Stimulated activated CD8-positive, alpha-beta memory T cell treated with anti-CD3 and anti-CD28 coated beads, Interleukin-7, amount 100 ng/mL, for 1 hour (primary cell): ENCODE measurements at places on chromosomes 1 and 21.

GRCh38 chr1:3906672-3907020 is 6.6 kb upstream of the C1orf174 start:
- DNase-seq = no peak

DNA sequence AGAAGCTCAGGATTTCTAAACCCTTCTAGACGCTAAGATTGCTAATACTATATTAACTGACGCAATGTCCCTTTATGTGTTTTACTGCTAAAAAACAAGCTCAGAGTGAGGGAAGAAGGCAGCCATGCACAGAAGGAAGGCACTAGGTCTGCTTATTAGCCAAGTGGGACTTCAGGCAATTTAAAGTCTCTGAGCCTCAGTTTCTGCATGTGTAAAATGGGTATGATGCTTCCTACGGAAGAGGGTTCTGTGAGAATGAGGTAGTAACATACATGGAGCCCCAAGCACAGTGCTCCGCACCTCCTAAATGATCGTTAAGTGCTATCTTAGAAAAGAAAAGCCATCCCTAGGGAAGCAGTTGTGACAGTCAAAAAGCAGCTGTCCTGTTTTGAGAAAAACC is 16.9 kb downstream of the MIS18A start:
- DNase-seq = no peak

DNA sequence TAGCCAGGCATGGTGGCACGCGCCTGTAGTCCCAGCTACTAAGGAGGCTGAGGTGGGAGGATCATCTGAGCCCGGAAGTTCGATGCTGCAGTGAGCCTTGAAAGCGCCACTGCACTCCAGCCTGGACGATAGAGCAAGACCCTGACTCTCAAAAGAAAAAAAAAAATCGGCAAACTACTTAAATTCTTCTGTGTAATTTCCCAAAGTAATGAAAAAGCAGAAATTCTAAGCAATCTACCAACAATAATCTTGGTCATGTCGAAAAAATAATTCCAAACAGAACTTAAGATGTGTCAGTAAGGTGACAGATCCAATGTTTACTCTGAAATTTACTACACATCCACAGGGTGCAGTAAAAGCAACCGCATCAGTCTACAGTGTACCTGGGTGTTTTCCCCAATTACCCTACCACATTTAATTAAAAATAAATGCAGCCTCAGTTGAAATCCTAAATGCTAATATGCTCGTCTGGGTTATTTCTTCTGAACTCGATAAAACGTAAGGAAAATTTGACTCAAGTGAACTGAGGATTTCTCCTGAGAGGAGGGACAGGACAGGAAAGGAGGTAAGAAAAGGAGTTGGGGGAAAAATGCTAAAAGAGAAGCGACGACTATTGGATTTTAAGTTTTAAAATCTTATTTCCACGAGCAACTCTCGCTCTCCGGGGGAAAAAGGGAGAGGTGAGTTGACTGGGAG is 801 bp downstream of the EPRS1 start:
- DNase-seq = no peak

DNA sequence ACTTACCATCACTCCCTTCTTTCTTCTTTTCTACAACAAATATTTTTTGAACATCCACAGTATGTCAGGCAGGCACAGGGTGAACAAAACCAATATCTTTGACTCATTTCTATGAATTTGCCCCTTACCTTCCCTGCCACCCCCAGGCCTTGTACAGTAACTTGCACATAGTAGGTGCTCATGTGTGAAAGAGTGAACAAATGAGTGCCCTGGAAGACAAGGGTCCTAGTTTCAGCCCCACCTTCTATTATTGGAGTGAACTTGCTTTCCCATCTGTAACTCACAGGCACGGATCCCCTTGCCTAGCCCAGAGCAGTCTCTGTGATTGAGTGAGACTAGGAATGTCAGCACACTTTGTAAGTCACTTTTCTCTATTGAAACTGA is 12.8 kb downstream of the ZDHHC18 start:
- no peak for DNase-seq

DNA sequence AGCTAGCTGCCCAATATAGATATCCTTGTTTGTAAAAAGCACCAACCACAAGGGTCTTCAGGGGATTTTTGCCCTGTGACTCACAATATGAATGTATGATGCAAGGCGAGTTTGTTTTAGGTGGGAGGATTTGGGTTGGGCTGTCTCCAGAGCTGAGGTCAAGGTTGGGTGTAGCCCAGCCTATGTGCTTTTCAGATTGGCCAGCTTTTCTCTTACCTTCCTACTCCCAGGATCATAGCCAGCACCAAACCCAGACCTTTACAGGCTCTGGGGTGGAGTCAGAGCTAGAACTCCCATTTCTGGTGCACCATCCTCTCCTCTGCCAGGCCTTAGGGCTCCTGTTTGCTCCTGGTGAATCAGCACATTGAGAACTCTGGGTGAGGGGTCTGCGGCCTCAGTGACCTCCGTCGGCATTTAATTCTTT is 55.6 kb upstream of the GCLM start:
- DNase-seq = no peak
